CD8-positive, alpha-beta memory T cell (primary cell): ENCODE measurements at places on chromosomes 11 and 22. TPM values are rescaled to one million over a fixed set of nuclear protein-coding genes. Genes with fewer than 3 reads are reported as not detected.

GRCh38 chr22:20558534-20558933 lies 51.1 kb downstream of the MED15 start:
- DNase-seq = no peak

DNA sequence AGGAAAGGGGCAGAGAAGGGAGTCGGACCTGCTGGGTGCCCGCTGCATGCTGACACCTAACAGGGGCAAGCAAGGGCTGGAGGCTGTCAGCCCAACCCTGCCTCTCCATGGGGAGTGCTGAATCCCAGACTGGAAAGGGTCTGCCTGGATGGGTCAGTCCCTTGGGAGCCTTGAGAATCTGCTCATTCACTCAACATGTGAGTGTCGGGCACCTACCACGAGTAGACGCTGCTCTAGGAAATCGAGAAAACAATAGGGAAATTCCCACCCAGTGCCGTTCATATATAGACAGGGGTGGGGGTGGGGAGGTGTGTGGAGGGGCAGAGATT lies 4.4 kb upstream of the CTSD start:
- no peak for DNase-seq

- no peak for DNase-seq
Measured at GRCh38 chr11:70897429-70897828, 354.9 kb downstream of the SHANK2 start.

DNA sequence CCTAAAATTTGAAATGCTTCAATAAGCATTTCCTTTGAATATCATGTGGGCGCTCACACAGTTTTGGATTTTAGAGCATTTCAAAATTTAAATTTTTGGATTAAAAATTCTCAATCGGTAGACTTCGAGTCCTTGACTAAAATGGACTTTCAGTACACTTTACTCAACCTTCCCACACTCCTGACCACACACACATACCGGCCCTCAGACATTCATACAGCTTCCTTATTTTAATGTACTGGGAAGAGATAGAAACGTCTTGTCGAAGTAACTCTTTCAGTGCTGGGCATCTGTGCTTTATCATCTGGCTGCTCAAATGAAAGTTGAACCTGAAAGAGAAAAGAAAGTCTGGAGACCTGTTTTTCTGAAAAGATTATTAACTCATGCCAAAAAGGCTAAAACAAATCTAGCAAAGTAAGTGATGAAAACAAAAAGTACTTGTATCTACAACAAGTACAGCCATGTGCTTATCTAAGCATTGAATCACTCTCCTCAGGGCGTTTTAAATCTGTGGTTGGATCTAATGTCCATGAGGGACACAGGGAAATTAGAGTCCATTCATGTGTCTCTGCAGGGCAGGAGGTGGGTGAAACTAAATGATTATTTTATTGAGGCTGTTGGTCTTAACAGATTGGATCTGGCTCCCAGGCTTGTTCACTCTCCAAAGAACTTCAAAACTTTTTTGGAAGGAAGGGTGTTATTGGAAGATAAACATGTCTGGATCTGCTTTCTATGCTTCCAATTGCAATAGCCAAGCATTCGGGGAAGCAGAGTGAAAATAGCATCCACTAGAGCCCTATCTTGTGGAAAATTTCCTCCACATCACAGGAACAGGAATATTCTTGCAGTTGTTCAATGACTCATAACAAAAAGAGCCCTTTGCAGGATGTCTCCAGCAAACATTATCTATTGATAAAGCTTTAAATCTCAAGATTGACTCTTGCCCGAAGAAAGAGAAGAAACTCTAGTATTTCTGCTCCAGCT lies 47.0 kb downstream of the CARD18 start:
- no peak for DNase-seq

Gene CD248
- 18.9 TPM for polyA plus RNA-seq

Gene KDM4E
- polyA plus RNA-seq = not detected

GRCh38 chr11:25615069-25615468 lies 716.9 kb upstream of the ANO3 start:
- DNase-seq = no peak

GRCh38 chr11:66593303-66593635 lies 284 bp downstream of the CCS start:
- DNase-seq = no peak

Gene LRRC32
- polyA plus RNA-seq = 0.06 TPM

Gene GRIK4
- polyA plus RNA-seq = not detected

DNA sequence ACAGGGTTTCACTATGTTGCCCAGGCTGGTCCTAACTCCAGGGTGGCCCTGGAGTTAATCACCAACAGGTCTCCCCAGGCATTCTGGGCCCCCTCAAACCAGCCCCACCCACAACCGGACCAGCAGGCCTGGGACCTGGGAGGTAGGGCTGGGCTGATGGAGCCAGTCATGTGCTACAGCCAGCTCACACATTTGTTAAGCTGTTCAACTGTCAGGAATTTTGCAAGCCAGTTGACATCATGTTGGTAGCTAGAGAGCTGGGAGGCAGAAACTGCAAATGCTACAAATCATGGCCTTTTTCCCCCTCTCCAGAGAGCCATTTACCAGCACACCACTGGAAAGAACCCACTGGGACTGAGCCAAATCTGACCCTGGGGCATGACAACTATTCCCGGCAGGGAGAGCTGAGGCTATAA lies 6.8 kb downstream of the ARHGAP1 start:
- DNase-seq = no peak
